Astrocyte of the cerebellum (primary cell): ENCODE measurements at places on chromosomes 16 and 17.

- DNase-seq, result no peak
Measured at GRCh38 chr17:3531266-3532101, 26.1 kb downstream of the TRPV3 start.

DNA sequence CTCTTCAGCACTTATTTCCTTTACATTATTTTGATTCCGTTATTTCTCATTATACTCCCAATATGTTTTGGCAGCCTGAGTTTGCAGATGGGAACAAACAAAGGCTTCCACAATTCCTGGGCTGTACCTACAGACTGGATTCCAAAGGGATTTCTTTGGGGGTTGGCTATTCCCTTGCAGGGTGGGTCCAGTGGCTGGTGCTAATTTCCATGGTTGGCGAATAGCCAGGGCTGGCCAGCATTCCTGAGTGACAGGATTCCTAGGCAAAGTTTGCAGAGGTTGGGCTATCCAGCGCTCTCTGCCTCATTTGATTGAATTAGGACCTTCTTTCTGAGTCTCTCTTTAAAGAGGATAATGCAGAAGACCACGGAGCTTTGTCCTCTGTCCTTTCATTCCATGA, 207.4 kb downstream of the MAF start:
- no peak for DNase-seq

- DNase-seq, result no peak
Measured at GRCh38 chr17:19411631-19412030, 599 bp downstream of the RNF112 start.

DNA sequence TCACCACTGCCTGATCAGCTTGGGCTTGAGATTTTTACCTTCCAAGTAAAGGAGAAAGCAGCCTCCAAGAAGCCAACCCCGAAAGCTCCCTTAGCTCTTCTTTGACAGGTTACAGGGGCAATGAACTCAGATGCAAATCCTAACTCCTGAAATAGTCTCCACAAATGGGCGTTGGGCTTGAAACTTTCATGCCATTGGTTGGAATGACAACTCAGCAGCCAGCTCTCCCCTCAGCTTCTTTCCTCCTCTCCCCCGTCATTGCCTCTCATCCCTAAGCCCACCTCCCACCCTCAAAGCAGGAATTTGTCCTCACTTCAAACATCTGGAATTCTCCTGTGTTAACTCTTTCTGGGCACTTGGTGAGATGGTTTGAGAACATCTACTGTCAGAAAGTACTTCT, at the start of gene TAT:
TSS of gene TAT (minus strand) at position 122 of the 400 bp plus-strand sequence. CDS start 677 bp downstream, outside the sequence.
- no peak for DNase-seq

DNA sequence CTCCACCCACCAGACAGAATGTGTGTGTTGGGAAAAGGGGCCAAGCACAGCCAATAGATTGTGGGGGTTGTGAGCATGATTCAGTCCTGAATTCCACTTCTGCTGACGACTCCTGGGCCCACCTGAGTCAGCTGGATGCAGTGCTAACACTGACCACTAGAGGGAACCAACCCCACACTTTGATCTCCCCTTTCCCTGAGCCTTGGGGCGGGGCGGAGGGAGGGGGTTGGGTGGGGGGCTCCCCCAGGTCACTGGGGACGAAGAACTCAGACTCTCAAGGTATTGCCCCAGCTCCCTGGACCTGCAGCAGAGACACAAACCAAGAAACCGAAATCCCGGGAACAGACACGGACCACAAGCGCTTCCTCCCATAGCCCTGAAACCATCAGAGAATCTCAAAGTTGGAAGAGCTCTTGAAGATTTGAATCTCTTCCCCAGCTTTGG, 621 bp upstream of the CSHL1 start:
- no peak for DNase-seq

- DNase-seq, result no peak
Measured at GRCh38 chr17:61402073-61402541, 2.5 kb downstream of the TBX2 start.

- no peak for DNase-seq
Measured at GRCh38 chr17:73309727-73310596, 1.8 kb downstream of the CDC42EP4 start.

GRCh38 chr17:66493283-66494019, 191.0 kb downstream of the PRKCA start:
- no peak for DNase-seq

DNA sequence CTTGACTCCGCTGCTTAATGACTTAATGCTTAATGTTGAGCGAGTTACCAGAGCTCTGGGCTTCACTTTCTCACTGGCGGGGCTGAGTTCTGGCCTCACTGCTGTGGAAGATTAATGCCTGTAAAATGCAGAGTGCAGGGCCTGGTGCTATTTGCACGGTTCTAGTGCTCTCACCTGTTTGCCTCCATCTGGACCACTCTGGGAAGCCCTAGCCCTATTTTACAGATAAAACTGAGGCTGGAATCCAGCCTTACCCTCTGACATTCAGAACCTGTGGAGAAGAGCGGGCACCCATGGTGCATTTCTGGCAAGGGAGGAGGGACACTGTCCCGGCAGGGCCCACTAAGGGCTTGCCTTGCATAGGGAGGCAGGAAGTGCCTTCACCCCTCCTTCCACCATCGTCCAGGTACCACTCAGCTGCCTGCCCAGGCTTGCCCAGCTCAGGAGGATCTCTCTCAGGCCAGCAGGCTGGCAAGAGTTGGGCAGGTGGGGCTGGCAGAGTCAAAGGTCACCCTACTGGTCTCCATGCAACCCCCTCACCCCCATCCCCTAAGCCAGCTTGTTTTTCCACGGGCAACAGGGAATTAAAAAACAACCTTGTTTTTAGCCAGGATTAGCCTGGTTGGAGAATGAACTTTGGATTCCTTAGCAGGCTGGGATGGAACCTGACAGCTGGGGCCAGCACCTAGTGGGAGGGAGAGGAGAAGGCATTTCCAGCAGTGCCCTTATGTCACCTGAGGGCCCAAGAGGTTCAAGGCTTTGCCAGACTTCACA, 4.1 kb upstream of the UBALD1 start:
- no peak for DNase-seq

- no peak for DNase-seq
Measured at GRCh38 chr17:76281573-76282371, 16.6 kb downstream of the UBALD2 start.

GRCh38 chr16:76976101-76976500, 214.9 kb upstream of the MON1B start:
- no peak for DNase-seq

GRCh38 chr16:13448346-13448745, 471.6 kb upstream of the ERCC4 start:
- DNase-seq, result no peak

DNA sequence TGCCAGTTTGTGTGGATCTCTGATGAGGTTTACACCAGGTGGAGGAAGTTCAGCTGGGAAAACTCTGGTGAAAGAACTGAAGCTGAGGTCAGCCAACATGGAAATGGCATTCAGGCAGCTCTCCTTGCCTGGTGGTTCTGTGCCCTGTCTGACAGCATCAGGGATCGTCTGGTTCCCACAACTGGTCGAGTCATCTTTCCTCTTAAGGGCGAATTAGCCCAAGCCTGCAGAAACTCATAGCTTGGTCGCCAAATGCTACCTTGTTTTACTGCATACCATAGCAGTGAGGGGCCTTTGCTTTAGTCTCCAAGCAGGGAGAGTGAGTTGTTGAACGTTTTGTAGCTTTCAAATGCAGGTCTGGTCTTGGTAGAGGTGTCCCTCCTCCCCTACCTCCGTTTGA, 7.2 kb downstream of the PLCG2 start:
- peak; percentile 1 for DNase-seq

DNA sequence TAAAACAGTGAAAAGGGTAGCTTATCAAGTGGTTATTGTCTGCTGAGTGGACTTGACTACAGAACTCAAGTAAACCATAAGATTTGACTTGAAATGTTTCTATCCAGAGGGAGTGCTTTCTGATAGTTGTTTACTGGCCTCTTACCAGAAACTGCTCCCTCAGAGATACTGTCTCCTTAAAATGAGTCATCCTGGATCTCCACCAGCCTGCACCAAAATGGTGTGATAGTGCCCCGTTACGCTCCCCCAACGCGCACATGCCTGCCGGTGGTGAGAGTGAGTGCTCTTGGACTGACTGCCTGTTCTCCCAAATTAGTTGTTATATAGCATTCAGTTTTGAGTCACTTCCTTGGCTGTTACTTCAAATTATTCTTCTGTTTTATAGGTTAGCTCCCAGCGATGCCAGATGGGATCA, 22.9 kb downstream of the PRCD start:
- DNase-seq, result peak; percentile 54

- DNase-seq, result no peak
Measured at GRCh38 chr17:33233811-33234177, 59.3 kb downstream of the ASIC2 start.

GRCh38 chr16:19138601-19139000, 24.8 kb downstream of the ITPRIPL2 start:
- no peak for DNase-seq

- no peak for DNase-seq
Measured at GRCh38 chr17:70171159-70171558, 1.8 kb downstream of the KCNJ2 start.

DNA sequence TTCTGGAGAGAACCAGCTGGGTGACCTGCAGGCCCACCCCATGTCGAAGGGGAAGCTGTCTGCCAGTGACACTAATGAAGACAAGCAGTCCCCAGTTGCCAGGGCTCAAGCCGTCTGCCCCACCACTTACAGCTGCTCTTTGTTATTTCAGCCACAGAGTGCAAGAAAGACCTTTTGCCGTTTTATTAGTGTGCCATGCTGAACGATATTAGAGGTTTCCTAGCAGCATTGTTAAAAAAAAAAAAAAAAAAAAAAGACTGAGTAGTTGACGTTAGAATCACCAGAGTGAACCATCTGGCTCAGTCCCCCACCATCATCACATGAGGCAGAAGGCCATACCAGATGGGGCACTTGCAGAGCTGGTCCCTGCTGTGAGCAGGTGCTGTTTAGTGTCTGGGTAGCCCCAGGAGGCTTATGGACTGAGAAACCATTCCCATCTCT, 26.5 kb upstream of the SLC39A11 start:
- DNase-seq, result no peak

DNA sequence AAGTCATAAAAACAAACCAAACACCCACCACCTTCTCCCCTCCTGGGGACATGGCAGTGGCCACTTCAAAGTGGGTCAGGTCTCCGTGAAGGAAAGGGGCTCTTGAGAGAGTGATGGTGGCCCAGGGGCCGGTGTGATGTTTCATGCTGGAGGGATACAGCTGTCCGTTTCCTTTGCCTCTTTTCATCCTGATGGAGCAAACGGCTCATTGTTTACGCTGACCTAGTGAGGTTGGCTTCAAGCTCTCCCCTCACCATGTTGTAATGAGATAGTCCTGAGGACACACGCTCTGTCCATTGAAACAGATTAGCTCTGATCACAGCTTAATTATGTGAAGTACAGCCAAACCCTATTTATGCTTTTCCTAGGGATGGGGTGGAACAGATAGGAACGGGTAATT, 34.2 kb downstream of the CDH13 start:
- DNase-seq, result no peak

DNA sequence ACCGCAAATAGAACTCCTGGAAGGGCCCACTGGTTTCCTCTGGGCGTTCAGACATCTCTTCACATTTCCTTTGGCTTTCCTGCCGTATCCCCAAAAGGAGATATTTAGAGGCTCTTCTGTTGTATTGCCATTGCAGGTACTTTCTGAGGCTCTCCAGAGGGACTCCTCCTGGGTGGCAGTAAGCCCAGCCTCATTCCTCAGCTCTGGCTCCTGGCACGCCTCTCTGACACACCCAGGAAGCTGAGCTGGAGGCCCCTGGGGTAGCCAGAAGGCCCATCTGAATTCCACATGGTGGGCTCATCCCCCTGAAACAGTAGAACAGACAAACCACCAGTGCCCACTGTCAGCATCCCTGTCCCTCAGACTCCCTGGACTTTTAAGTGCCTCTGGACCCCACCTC, 206.7 kb downstream of the PARN start:
- no peak for DNase-seq

GRCh38 chr17:2689411-2690164, 22.0 kb downstream of the CLUH start:
- no peak for DNase-seq

- no peak for DNase-seq
Measured at GRCh38 chr16:17305694-17306093, 165.1 kb downstream of the XYLT1 start.

DNA sequence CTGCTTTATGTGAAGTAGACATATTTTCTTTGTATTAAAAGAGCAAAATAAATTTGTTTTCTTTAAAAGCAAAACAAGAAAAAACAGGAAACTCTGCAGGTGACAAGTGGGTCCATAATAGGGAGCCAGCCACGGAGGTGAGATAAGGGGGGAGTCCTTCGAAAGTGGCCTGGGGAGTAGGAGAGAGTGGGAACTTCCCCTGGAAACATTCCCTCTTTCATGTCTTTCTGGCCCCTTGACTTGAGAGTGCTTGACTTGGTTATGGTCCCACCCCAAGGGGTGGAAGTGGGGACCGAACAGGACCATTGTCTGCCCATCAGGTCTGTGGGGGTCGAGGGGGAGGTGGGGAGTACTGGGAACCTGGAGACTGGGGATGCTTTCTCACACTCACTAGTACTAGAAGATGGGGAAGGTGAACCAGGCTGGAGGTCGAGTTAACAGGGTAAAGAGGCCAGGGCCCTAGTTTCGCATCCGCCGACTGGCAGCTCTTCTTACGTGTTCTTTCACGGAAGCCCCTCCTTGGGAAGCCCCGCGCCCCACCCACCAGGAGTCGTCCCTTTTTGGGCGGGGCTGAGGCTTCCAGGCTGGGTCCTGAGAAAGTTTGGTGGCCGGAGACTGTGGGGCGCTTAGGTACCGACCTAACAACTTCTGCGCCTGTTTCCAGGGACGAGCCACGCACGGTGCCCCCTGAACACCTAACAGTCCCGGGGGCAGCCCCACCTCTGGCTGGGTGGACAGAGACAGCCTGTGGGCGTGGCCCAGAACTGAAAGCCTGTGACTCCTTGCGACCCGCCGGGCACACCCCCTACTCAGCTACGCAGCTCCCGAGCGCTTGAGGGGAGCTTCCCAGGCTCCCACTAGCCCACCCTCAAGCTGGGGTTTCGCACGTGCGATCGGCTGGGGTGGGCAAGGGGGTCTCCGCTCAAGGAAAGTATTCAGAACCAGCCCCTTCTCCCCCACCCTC, 790 bp downstream of the TRADD start:
- no peak for DNase-seq

GRCh38 chr17:63464691-63465236, 12.1 kb upstream of the ACE start:
- no peak for DNase-seq

GRCh38 chr17:65730711-65731169, 169.3 kb upstream of the AXIN2 start:
- DNase-seq, result no peak

GRCh38 chr16:69520800-69521602, 44.8 kb upstream of the NFAT5 start:
- no peak for DNase-seq

- DNase-seq, result peak; percentile 46
Measured at GRCh38 chr17:50866950-50867362, 802 bp upstream of the TOB1 start.

GRCh38 chr17:40963838-40964237, 2.9 kb downstream of the KRT39 start:
- no peak for DNase-seq

DNA sequence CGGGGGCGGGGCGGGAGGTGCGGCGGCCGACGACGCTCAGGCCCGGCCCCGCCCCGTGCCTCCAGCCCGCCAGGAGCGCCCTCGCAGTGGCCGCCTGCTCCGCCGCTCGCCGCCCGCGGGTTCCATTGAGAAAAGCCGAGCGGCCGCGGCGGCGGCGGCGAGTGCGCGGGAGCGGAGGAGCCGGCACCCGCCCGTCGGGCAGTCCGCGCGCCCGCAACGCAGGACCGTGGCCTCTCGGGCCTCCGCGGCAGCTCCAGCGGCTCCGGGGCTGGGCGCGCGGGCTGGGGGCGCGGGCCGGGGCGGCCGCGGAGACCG, at the start of gene ZFPM1:
TSS of gene ZFPM1 (plus strand) at position 64 of the 315 bp plus-strand sequence. CDS start 359 bp downstream, outside the sequence.
- no peak for DNase-seq

- DNase-seq, result no peak
Measured at GRCh38 chr17:49213399-49213798, 2.9 kb downstream of the ABI3 start.

GRCh38 chr17:7156342-7156940, 22.7 kb downstream of the ASGR1 start:
- no peak for DNase-seq
